ENCODE measurements at places on chromosomes 4 and X. TPM values are rescaled to one million over a fixed set of nuclear protein-coding genes. Genes with fewer than 3 reads are reported as not detected.

GLRB gene
- total RNA-seq = 7.0 TPM

RPL36A gene
- 369 TPM for total RNA-seq

SSX1 gene
- not detected for total RNA-seq

FAM9C gene
- not detected for total RNA-seq

- no peak overlapping the region for H3K4me3 ChIP-seq
- no peaks in the 10 kb centered on the region for H3K27me3 ChIP-seq
- DNase-seq = no peak
- H3K27ac ChIP-seq = no peak overlapping the region
Observed at GRCh38 chr4:137640156-137640837, 108.0 kb upstream of the PCDH18 start.

DNA sequence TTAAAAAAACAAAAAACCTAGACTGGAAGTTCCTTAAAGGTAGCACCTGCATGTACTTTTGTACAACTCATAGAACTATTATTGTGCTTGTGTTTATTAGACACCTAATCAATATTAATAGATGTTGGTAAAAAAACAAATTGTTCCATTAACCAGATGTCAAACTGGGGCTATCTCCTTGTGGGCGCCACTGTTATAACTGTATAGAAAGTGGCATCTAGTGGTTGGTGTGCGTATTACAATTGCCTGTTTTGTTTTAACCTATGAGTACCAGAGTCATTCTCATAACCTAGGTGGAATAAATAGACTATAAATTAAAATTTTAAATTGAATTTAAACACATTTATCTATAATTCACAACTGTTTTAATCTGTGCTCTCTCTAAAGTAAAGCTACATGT is 97.4 kb downstream of the COL4A5 start:
- H3K4me3 ChIP-seq = no peak overlapping the region
- H3K27me3 ChIP-seq = no peaks in the 10 kb centered on the region
- no peaks in the 10 kb centered on the region for H3K36me3 ChIP-seq
- H3K4me1 ChIP-seq = no peaks in the 10 kb centered on the region

DNA sequence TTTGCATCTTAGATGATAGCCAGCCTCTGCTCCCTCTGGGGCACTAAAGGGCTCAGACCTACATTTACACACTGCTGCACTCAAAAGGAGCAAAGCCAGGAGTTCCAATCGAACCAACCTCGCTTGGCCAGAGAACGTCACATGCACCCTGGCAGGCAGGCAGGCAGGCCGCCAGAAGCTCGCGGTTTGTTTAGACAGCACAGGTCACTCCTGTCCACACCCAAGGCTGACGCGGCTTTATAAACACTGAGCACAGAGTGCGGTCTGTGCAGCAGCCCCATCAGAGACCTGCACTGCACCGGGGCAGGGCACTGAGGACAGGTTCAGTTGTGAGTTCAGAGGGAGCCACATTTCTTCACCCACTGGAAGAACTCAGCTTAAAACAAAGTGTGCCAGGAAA is 143.9 kb downstream of the BCOR start:
- H3K27ac ChIP-seq = no peak overlapping the region
- peak; percentile 89 for DNase-seq
- no peak overlapping the region for H3K4me3 ChIP-seq
- peaks cover 10% of the 10 kb centered on the region for H3K4me1 ChIP-seq

GRCh38 chr4:47519239-47519883 is 34.3 kb downstream of the ATP10D start:
- H3K36me3 ChIP-seq = no peaks in the 10 kb centered on the region
- no peaks in the 10 kb centered on the region for H3K27me3 ChIP-seq
- H3K27ac ChIP-seq = no peak overlapping the region
- no peak overlapping the region for H3K4me3 ChIP-seq
- no peak for DNase-seq
